Stimulated activated CD8-positive, alpha-beta memory T cell treated with anti-CD3 and anti-CD28 coated beads, Interleukin-15, amount 100 ng/mL, for 24 hours (primary cell): ENCODE measurements at places on chromosomes 3 and 15.
A peak's percentile ranks its signal among the peaks of the same experiment; 100 is the strongest.

DNA sequence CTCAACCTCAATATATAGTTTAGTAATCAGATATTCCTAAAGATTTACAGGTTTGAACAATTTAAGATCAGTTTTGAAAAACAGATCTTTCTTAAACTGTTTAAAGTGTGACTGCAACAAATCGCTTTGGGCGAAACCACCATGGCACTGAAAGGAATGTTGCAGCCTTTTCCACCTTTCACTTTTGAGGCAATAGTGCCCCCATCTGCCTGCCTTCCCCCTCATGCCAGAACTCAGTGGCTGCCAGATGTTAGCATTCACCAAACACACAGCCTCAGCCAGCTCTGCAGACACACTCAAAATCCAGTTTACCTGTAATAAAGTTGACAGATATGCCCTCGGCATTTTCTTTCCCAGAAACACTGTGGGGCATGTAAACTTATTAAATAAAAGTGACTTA is 3.3 kb downstream of the LYSMD4 start:
- DNase-seq: no peak

- DNase-seq: no peak
Measured at GRCh38 chr3:63872135-63872924, 8.7 kb downstream of the ATXN7 start.

DNA sequence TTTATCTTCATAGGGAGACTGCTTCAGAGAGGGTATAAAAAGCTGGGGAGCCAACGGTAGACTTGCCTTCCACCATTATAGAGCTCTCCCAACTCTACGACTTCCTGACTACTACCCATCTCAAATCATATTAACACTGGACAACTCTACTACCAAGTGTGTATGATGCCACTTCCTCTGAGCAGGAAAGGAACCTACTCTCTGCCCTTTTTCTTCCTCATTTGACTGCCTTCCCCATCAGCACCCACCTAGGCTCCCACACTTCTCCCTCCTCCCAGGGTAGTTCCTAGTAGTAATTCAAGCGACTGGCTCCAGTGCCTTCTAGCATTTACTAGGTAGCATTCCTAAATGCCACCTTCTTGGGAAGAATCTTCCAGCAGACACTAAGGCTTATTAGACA is 24.5 kb upstream of the TBL1XR1 start:
- no peak for DNase-seq

GRCh38 chr15:31540633-31541032 is 214.0 kb downstream of the KLF13 start:
- no peak for DNase-seq

- DNase-seq: no peak
Measured at GRCh38 chr15:58445865-58446264, 14.1 kb downstream of the LIPC start.

- no peak for DNase-seq
Measured at GRCh38 chr15:58070801-58071418, 5.4 kb upstream of the ALDH1A2 start.

- no peak for DNase-seq
Measured at GRCh38 chr3:72259755-72260587, 475.0 kb upstream of the PROK2 start.

GRCh38 chr3:50519471-50520089 is 16.1 kb upstream of the CACNA2D2 start:
- peak; percentile 54 for DNase-seq

- DNase-seq: no peak
Measured at GRCh38 chr3:182464513-182465145, 328.7 kb upstream of the ATP11B start.

DNA sequence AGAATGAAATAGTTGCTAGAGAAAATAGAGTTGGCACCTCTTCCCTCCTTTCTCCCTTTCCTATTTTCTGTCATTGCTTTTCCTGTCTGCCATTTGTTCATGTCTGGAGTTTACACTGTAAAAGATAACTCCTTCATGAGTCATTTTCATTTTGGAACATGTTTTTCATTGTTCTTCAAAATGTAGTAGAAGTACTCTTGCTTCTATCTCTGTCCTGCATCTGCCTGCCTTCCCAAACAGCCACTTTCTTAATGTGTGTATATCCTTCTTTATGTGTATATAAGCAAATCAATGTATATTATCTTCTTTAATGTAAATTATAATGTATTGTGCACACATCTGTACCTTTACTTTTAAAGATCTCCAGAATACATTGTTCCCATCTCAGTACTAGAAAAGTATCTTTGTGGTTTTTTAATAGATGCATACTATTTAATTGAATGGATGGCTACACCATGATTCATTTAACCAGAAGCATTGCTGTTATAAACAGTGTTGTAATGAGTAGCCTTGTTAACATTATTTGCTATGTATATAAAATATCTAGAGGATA is 41.1 kb downstream of the TSC22D2 start:
- no peak for DNase-seq

DNA sequence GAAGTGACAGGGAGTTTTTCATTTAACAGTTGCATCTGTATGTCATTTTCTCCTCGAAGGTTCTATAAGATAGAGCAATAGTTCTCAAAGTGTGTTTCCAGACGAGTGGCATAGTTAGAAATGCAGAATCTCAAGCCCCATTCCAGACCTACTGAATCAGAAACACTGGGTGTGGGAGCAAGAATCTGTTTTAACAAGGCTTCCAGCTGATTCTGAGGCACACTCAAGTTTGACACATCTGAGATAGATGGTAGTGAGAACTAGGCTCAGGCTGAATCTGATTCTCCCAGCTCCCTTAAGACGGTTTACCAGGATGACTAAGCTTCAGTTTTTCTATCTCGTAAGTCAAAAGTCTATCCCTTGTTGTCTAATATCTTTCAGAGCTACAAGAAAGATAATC is 159.8 kb upstream of the NUDT16 start:
- no peak for DNase-seq

- DNase-seq: no peak
Measured at GRCh38 chr3:172630316-172630715, 80.6 kb downstream of the NCEH1 start.

DNA sequence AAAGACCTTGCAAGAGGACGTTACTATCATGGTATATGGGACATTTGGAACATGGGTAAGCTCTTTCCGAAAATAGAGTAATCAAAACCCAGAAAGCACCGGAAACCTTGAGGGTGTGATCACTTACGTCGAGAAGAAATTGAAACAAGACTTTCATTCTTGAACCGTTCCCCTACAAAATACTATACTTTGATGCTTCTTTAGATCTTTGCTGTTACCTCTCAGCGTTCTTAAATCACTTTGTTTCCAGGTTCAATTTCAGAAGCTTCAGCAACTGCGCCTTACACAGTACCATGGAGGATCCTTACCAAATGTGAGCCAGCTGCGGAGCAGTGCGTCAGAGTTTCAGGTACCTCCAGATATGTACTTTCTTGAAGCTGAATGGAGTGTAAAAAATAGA is 10.1 kb downstream of the CRTC3 start:
- no peak for DNase-seq

- DNase-seq: no peak
Measured at GRCh38 chr3:25589104-25589782, 75.5 kb downstream of the TOP2B start.

DNA sequence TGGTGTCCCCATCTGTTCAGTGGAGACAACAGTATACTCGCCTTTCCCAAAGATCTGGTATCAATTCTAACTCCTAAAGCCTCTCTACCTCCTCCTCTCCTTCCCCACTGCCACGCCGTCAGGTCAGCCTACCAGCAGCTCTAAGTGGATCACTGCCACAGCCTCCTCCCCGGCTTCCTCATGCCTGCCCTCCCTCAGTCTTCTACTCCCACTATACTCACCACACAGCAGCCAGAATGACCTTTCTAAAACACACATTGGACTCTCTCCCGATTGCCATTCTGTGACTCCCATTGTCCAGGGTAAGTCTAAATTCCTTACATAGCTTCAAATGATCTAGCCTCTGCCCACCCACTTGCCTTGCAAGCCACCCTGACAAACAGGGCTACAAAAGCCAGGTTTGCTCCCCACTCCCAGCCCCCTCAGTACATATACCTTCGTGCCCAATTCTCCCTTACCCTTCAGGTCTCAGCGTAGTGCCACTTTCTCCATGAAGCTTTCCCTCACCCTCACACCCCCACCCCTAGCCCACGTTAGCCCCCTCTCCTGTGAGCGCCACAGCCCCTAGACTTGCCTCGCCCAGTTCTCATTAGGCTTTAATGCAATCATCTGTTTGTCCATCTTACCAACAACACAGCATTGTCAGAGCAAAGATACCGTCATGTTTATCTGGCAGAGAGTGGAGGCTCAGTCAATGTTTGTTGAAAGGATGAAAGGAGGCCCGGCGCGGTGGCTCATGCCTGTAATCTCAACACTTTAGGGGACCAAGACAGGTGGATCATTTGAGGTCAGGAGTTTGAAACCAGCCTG is 9.5 kb upstream of the SEMA7A start:
- no peak for DNase-seq

DNA sequence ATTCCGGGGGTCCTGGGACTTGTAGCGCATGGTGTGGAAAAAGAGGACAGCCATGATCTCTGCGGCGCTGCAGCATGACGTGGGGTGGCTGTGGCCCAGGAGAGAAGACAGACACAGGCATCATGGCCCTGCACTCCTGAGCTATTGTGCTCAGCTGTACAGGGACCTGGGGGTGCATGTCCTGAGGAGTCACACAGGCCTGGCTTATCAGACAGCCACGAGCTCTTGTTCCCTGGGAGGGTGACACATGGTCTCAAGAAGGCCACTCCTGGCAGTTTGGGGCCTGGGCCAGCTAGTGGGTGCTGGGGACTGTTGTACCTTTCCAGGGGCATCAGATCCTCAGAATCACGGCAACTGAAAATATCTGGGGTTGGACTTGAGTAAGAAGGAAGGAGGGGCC is 13.7 kb downstream of the TKT start:
- no peak for DNase-seq

DNA sequence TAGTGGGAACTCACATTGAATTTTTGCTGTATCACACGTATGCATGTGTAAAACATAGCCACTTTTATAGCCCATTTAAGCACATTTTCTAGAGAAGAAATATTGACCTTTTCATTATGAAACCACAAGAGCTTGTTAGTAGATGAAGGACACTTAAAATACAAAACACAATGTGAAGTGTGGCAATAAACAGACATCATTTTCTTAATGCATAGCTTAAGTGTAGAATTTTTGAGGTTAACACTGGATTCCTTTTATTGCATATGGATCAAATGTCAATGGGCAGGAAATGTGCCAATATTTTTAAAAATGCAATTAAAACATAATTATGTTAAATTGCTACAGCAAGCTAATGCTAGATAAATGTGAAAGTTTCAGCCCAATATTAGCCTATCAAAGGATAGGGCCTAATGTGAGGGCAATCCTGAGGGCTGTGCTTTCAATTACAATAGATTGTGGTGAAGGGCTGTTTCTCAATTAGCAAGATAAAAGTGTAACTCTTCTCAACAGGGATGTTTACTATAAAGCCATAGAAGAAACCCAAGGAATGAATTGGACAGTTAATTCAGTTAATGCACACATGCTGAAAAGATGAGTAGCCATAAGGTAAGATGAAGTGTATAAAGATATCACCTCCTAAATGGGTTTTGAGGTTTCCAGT is 489.0 kb upstream of the CDIN1 start:
- DNase-seq: no peak

DNA sequence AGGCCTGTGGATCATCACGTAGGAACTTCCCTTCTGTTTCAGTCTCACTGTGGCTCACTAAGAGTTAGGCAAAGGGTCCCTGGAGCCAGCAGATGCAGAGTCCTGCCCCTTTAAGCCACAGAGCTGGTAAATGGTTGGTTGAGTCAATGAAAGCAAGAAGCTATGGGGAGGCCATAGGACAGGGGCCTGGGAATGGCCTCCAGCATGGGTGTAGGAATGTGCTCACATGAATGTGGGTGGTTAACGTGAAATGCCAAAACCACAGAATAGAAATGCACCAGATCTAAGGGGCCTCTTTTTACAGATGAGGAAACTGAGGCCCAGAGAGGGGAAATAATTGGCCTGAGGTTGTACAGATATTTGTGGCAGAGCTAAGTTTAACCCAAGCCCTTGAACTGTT is 150.3 kb downstream of the TLE3 start:
- DNase-seq: no peak

GRCh38 chr3:70149714-70150400 is 150.3 kb downstream of the SAMMSON start:
- DNase-seq: no peak

GRCh38 chr3:142987707-142988106 is 13.7 kb upstream of the U2SURP start:
- DNase-seq: no peak

- no peak for DNase-seq
Measured at GRCh38 chr3:183253528-183254486, 754 bp downstream of the B3GNT5 start.

DNA sequence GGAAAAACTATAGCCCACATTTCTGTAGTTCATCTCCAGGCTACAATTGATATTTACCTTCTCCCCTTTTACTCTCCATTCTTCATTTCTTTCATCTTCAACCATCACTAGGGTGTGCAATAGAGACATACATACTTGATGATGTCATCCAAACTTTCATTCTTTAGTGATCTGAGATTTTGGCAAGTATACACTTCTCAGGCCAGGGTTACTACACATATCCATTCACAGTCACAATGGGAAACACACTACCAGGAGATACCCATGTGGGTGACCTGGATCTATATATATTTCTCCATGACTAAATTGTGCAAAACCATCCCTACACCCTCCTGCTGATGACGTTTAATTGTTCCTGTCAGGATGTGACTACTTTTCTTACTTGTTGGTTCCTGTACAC is 769.5 kb upstream of the DPPA4 start:
- DNase-seq: no peak

- no peak for DNase-seq
Measured at GRCh38 chr3:13600950-13601691, 52.2 kb downstream of the FBLN2 start.

DNA sequence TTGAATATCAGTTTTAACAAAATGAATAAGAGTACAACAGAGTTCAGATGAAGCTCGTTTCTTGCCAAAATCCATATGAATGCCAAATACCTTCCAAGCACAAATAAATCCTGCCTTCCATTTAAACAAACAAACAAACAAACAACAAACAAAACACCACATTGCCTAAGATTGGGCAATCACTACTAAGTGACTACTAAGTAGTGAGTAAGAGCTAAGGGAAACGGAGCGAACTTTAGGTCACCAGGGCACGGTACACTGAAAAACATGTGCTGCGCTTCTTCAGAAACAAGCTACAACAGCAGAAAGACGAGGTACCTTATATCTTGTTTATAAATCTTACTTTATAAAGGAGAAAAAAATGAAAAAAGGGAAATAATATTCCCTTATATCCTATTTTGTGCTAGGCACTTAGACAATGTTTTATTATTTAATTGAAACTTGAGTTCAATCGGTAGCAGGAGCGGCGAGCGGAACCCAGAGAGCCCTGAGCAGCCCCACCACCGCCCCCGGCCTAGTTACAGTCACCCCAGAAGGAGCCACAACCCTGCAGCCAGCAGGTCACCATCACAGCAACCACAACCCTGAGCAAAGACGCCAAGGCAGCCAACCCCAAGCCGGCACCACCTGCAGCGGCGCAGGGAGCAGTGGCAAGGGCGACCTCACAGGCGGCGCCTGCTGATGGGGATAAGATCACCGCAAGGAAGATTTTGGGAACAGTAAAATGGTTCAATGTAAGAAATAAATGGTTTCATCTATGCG is 216.9 kb downstream of the ZBTB20 start:
- no peak for DNase-seq

- no peak for DNase-seq
Measured at GRCh38 chr3:12473511-12473910, 10.8 kb upstream of the TSEN2 start.

- peak; percentile 14 for DNase-seq
Measured at GRCh38 chr3:53255423-53255774, 423 bp downstream of the TKT start.

GRCh38 chr15:38698254-38698653 is 133.6 kb upstream of the RASGRP1 start:
- no peak for DNase-seq
